ENCODE measurements at places on chromosomes 5 and 9.
A peak's percentile ranks its signal among the peaks of the same experiment; 100 is the strongest.

DNA sequence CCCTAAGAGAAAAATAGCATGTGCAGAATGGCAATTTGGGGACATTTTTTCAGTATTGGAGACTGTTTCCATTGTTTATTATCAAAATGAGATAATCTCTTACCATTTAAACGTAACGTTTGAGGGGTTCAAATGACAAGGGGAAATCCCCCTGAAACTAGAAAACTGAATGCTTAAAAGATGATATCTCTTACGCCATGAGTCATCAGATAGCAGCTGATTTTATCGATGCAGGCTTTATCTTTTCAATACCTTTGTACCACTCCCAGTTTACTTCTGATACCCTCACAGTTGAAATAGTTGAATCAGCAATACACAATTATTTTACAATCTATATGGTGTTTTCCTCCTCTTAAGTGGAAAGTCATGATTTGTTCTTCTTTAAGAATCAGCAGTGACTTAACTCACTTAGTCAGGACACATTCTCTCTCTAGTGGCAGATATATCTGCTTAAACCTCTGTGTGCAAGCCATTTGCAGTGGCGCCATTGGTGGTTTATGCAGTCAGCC, 29.2 kb downstream of the OSMR start:
- DNase-seq: no peak

- peak; percentile 81 for DNase-seq
Measured at GRCh38 chr5:34519489-34520220, 136.5 kb upstream of the RAI14 start.

- no peak for DNase-seq
Measured at GRCh38 chr5:133686566-133686965, 74.2 kb upstream of the FSTL4 start.

DNA sequence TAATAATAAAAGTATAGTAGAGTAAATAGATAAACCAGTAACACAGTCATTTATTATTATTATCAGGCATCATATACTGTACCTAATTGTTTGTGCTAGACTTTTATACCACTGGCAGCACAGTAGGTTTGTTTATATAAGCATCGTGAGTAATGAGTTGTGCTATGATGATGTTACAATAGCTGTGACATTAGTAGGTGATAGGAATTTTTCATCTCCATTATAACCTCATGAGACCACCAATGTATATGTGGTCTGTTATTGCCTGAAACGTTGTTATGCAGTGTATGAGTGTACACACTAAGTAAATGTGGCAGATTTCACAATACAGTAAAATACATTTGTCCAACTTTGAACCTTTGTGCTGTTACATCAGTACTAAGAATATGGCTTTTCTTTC, 72.7 kb upstream of the SPATA31D4 start:
- DNase-seq: peak; percentile 29

DNA sequence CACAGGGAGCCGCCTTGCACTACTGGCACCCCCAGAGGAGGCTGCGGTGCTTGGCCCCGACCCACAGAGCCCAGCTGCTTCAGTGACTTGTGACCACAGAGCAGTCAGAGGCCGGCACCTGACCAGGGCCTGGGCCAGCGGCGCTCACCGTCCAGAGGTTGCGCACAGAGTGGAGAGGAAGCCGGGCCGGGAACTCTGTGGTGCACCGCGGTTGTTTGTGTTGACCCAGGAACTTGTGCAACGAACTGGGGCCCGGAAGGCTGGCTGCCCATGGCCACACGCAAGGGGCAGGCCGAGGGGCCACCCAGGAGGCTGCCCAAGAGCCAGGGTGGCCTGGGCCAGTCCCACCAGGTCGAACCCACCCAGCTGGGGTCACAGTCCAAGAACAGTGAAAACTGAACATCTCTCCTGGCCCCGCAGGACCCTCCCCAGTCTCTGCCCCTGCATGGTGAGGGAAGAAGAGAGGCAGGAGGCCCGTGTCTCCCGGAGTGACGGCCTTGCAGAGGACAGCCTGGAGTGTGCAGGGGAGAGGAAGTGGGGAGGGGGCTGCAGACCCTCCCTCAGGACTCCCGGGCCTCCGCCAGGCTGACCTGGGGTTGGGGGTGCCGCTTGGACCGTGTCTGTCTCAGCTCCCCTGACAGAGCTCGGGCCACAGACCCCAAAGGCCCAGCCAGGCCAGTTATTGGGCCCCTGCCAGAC, 42.8 kb upstream of the EGFL7 start:
- DNase-seq: peak; percentile 27

- DNase-seq: no peak
Measured at GRCh38 chr5:127969651-127970050, 113.9 kb upstream of the SLC12A2 start.

DNA sequence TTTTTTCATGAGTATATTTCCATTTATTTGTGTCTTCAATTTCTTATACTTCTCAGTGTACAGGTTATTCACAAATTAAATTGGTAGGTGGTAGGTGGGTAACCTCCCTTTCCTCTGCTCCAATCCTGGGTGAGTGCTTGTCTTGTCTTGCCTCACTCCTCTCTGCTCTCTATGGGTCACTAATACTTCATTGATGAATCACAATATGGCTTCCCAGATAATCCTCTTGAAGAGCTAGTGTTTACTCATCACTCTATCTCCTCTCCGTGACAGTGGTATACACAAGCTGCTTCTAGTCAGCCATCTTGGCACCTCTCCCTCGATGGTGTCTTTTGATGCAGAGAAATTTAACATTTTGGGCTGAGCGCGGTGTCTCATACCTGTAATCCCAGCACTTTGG, 331.8 kb upstream of the NMUR2 start:
- no peak for DNase-seq

DNA sequence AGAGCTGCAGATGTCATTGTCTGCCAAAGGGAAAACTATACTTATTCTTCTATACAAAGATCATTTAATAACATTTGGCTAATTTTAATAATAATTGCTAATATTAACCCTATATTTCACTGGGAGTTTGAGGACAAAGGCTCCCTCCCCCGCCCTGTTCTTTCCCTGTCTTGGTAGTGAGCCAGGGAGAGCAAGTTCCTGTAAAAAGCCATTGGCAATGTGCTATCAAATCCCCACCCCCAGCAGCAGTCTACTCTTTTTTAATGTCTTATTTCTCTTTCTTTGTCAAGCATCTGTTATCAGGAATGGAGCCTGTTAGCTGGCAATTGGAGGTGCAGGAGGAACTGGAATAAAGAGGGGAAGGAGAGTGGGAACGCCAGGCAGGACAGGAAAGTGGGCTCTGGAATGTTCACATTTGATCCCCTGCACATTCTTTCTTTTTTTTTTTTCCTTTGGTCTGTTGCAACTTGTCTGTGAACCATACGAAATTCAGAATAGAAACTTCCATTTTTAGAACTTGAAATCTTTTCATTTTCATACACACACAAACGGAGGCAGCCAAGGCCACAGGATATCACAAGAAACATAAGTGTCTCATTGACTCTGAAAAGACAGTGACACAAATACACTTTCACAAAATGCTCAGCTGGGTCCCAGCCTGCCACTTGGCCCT, 664.8 kb upstream of the ZNF608 start:
- DNase-seq: peak; percentile 86

- peak; percentile 62 for DNase-seq
Measured at GRCh38 chr5:10366310-10367272, 13.1 kb downstream of the MARCHF6 start.

DNA sequence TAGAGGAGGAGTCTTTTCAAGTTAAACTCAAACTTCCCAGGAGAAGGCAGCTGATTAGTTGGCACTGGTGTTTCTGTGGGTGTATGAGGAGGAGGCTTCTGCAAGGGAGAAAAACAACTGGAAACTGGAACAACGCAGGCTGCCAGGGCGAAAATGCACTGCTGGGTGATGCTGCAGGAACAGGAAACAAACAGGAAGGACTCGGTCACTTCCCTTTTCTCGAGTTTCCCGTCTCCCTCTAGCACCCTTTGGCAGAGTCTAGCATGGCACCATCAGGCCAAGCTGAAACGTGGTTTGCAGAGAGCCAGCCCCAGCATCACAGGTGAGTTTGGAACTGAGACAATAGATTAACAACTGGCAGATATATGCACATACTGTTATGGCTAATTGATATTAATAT, 77.5 kb upstream of the CAST start:
- no peak for DNase-seq

DNA sequence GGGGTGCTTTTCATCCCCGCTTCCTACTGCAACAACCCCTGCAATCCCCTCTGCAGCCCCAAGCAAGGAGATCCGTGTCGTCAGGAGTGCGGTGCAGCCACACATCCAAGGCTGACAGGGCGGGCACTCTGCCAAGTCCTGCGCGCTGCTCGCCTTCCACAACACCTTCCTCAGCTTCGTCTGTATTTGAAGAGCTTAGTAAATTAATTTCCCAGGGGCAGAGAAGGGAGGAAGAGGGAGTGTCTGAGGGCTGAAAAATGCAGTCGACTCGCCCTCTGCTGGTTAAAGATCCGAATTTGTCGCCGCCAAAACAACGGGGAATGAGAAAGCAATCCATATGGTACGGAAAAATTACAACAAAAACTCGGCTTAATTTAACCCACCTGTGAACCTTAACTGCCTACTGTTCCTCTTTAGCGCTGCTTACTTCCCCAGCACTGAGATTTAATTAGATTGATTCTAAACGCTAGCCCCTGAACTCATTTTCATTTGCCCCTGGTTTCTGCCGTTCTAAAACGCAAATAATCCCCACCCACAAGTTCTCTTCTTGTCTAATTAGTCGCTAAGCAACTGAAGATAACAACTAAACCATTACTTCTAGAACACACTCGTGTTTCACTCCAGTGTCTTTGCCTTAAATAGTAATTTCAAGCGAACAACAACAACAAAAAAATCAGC, 10.9 kb upstream of the PCDHB1 start:
- DNase-seq: no peak

DNA sequence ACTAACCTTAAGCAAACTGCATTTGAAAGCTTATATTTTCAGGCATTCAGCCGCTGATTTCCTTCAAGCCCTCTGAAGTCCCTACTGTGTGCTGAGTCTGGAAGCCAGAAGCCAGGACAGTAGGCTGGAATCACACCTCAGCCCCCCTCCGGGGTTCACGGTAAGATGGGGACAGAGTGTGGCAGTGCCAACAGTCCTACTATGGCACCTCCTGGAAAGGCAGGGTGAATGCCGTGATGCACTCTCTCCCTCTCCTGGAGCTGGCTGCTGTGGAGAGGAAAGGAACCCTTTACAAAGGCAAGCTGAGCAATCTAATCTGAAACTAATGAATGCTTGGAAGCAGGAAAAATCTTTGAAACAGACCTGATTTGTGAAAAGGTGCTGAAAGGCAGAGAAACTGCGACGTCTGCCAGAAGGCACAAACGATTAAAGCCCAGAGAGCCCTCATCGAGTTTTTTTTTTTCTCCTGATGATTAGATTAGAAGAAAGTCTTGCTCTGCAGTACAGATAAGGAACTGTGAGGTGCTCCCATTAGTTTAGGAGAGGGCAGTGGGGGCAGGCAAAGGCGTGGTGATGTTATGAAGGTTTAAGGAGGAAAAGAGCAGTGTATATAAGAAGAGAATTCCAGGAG, 21.0 kb downstream of the ANKH start:
- no peak for DNase-seq

DNA sequence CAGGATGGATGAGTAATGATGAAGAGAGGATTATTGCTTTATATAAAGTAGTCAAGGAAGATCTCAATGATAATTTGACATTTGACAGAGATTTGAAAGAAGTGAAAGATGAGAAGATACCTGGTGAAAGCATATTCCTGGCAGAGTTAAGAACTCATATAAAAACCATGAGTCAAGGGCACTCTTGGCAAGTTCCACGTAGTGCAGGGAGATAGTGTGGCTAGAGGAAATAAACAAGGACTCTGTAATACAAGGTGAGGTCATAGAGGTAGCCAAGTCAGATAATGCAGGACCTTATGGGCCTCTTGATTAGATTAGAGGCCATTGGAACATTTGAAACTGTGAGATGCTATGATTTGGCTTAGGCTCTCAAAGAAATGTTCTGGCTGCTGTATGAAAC, 72.3 kb downstream of the HCN1 start:
- no peak for DNase-seq

GRCh38 chr5:58972301-58972700, 389.4 kb downstream of the RAB3C start:
- DNase-seq: peak; percentile 19

GRCh38 chr5:1858436-1858835, 24.3 kb downstream of the IRX4 start:
- no peak for DNase-seq

DNA sequence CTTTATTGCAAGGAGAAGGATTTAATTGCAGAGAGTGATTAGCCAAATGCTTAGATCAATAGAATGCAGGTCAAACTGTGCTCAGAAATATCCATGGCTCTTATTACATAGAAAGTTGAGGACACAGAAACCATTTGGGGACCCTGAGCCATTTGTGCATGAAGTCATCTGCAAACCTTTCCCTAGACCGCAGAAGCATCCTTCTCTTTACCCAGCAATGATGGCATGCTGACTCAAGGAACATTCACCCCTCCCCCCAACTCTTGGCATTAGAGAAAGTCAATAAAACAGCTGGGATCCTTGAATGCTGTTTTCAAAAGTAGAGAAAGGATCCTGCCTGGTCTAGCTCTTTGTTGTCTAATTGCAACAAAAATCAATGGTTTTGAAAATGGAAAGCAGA, 73.5 kb downstream of the PPP2R2B start:
- peak; percentile 72 for DNase-seq

- DNase-seq: no peak
Measured at GRCh38 chr5:157047898-157048297, 11.0 kb downstream of the HAVCR1 start.

DNA sequence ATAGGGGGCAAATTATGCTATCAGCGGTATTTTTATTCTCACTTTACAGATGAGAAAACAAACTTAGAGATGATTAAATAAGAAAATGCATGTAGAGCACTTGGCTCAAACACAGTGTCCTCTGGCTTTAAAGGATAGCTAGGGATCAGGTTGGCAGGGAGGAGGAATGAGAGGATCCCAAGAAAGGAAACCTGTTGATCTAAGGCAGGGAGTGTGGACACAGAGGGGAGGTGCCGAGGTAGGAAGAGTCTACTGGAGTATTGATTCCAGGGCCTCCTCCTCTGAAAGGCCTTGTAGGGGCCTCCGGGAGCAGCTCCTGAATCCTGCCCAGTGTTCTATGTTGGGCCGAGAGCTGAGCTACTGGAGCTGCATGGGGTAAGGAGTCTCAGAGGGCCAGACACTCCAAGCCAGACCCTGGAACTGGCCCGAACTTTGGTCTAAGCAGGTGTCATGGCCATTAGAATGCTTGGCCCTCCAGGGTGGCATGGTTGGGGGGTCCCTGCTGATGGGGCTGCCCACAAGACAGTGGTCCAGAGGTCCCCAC, 30.4 kb upstream of the TCF7 start:
- no peak for DNase-seq

DNA sequence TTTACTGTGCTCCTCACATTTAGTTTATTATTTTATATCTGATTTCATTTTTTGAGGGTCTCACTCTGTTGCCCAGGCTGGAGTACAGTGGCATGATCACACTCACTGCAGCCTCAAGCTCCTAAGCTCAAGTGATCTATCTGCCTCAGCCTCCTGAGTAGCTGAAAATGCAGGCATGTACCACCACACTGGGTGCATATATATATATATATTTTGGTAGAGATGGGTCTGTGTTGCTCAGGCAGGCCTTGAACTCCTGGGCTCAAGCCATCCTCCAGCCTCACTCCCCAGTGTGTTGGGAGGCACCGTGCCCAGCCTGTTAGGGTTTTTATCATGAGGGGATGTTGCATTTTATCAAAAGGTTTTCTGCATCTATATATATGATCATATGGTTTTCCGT, 39.8 kb upstream of the ZNF354B start:
- DNase-seq: no peak
